ENCODE measurements at places on chromosomes 3 and 15.

DNA sequence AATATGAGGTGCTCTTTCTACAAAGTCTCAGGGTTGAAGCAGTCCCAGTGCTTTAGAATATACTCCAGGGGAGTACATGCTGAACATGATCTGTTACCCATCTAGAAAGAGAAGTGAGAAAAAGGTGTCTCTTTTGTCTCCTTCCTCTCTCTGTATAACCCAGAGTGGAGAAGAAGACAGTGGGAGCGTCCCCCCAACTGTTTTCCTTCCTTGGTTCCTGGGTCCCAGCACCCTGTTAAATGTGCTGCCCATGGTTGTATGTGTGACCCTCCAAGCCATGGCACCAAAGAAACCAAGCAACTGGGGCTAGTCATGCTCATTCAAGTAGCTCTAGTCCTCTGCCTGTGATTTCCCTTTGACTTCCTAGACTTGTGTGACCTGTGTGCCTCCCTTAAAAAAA lies 683.7 kb downstream of the TBL1XR1 start:
- peak; percentile 39 for DNase-seq

GRCh38 chr3:144593881-144594280 lies 622.3 kb downstream of the DIPK2A start:
- DNase-seq: no peak

- no peak for DNase-seq
Measured at GRCh38 chr3:144128108-144128892, 156.7 kb downstream of the DIPK2A start.

- DNase-seq: no peak
Measured at GRCh38 chr15:61474796-61475195, 245.7 kb upstream of the RORA start.

DNA sequence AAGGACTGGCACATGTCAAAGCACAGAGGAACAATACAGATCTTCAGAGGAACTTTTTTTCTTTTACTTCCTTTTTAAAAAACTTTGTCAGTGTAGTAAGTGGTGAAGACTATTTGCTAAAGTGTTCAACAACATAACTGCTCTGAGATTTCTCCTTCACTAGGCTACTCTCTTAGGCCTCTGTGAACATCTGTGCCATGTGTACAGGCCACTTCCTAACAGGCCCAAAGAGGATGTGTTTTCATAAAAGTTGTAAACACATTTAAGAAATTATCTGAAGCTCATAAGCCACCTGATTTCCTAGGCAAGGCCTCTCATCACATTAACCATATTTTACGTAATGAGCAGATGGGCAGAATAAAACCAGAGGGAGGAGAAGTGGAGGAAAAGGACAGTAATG lies 235.4 kb downstream of the FHIT start:
- DNase-seq: no peak

Data from DND-41 (cell line).